ENCODE measurements at places on chromosomes 6 and 20.

DNA sequence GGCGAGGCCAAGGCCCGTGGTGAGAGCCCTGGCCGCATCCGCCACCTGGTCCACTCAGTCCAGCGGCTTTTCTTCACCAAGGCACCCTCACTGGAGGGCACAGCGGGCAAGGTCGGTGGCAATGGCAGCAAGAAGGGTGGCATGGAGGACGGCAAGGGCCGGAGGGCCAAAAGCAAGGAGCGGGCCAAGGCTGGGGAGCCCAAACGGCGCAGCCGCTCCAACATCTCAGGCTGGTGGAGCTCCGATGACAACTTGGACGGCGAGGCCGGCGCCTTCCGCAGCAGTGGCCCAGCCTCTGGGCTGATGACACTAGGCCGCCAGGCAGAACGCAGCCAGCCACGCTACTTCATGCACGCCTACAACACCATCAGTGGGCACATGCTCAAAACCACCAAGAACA lies 109.2 kb upstream of the MYL9 start:
- H3K4me3 ChIP-seq = no peak overlapping the region
- no peaks in the 10 kb centered on the region for H3K4me1 ChIP-seq
- no peak overlapping the region for H3K27ac ChIP-seq
- DNase-seq = no peak

GRCh38 chr20:24108581-24108980 lies 120.0 kb upstream of the GGTLC1 start:
- H3K4me1 ChIP-seq = no peaks in the 10 kb centered on the region
- H3K4me3 ChIP-seq = no peak overlapping the region

DNA sequence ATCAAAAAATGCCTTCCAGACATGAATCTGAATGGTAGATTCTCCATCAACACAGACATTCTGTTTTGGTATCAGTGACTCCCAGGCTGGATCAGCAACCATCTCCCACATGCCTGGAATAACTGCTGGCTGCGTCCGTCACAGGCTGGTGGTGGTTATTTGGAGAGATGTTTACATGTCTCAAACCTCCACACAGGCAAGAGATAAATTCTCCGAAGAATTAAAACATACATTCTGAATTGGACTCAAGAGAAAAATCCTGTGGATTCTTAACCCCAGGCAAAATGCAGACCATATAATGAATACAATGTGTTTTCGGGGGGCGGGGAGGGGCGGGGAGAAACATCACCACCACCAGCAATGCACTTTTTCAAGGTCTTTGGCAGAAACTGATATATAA lies 108.2 kb downstream of the THBS2 start:
- H3K4me3 ChIP-seq = no peak overlapping the region
- no peaks in the 10 kb centered on the region for H3K36me3 ChIP-seq
- no peaks in the 10 kb centered on the region for H3K4me1 ChIP-seq

- H3K36me3 ChIP-seq = no peaks in the 10 kb centered on the region
- H3K27ac ChIP-seq = no peak overlapping the region
- no peak for DNase-seq
Measured at GRCh38 chr6:133973109-133973971, 20.3 kb downstream of the TBPL1 start.

- peaks cover 35% of the 10 kb centered on the region for H3K36me3 ChIP-seq
- peaks cover 31% of the 10 kb centered on the region for H3K4me1 ChIP-seq
- no peak overlapping the region for H3K27ac ChIP-seq
- peak; percentile 84 for DNase-seq
- H3K4me3 ChIP-seq = peak overlapping the region; percentile 73
- peaks cover 69% of the 10 kb centered on the region for H3K27me3 ChIP-seq
Measured at GRCh38 chr6:28988536-28989311, 16.4 kb downstream of the ZNF311 start.

- peaks cover 11% of the 10 kb centered on the region for H3K27me3 ChIP-seq
- H3K36me3 ChIP-seq = no peaks in the 10 kb centered on the region
- DNase-seq = peak; percentile 75
Measured at GRCh38 chr20:62426699-62427131, 624 bp downstream of the RBBP8NL start.

- no peak for DNase-seq
- no peaks in the 10 kb centered on the region for H3K36me3 ChIP-seq
- peaks cover 11% of the 10 kb centered on the region for H3K27me3 ChIP-seq
- H3K4me3 ChIP-seq = no peak overlapping the region
Measured at GRCh38 chr6:20271818-20272217, 59.5 kb upstream of the MBOAT1 start.

DNA sequence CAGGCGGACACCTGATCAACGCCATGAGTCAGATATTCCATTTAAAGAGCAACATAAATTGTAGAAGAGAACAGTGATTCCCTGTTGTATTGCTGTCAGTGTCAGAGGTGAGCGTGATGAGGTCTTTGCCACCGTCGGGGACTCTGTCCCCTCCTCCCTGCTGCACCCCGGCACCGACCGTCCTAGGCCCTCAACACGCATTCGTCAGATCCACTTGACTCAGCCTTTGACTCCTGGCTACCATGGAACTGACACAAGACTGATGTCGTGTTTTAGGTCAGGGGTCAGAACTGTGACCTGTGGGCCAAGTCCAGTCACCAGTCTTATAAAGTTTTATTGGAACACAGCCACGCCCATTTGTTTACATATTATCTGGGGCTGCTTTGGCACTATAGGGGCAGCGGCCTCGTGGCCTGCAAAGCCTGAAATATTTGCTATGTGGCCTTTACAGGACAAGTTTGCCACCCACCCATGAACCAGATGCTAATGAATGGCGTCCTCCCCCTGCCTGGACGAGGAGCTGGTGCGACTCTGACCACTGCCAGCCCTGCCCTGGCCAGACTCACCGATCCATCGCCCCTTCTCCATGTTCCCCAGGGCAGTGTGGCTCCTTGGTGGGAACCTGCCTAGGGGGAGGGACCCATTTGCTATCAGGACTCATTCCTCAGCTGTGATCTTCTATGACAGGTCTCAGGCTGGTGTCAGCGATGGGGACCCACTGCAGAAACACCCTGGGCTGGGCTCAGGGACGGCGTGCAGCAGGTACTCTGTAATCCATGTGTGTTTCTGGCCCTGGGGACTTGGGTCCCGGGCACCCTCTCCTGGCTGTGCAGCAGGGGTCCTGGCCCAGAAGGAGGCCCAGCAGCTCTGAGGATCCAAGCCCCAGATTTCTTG lies 37.5 kb upstream of the PHACTR3 start:
- H3K27ac ChIP-seq = no peak overlapping the region
- peaks cover 31% of the 10 kb centered on the region for H3K27me3 ChIP-seq
- H3K4me1 ChIP-seq = no peaks in the 10 kb centered on the region
- H3K4me3 ChIP-seq = no peak overlapping the region

GRCh38 chr6:170211404-170212025 lies 79.4 kb downstream of the DLL1 start:
- H3K27ac ChIP-seq = peak overlapping the region; percentile 57
- DNase-seq = no peak
- H3K36me3 ChIP-seq = peaks cover 5% of the 10 kb centered on the region
- H3K4me1 ChIP-seq = peaks cover 28% of the 10 kb centered on the region
- peaks cover 15% of the 10 kb centered on the region for H3K27me3 ChIP-seq

DNA sequence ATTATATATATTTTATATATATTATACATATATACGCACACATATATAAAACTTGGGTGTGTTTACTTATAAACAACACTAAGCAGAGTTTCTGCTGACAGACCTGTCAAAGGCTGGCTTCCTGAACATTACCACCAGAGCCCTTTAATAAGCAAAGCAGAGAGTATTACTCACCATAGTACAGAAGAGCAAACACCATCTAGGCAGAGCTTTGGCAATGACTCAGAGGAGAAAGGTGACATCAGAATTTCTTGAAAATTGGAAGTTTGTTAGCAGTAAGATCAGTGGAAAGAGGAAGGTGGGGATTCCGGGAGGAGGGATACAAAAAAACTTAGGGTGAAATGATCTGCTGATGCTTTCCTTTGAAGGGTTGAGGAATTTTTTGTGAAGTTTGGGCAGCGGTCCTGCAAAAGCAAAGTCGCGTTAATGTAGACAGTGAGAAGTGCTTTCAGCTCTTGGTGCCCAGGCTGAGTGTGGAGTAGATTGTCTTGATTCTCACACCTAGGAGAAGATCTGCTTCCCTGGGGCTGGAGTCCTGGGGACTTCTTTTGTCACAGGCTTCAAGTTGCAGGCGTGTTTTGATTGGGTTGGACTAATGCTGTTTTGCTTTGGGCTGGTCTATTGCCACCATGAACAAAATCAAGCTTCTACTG lies 109.6 kb upstream of the BACH2 start:
- peak overlapping the region; percentile 37 for H3K27ac ChIP-seq
- H3K27me3 ChIP-seq = no peaks in the 10 kb centered on the region
- DNase-seq = no peak
- H3K4me3 ChIP-seq = no peak overlapping the region
- H3K4me1 ChIP-seq = peaks cover 45% of the 10 kb centered on the region
- H3K36me3 ChIP-seq = no peaks in the 10 kb centered on the region

GRCh38 chr6:22248513-22249308 lies 48.1 kb downstream of the PRL start:
- DNase-seq = no peak
- H3K36me3 ChIP-seq = peaks cover 5% of the 10 kb centered on the region
- no peaks in the 10 kb centered on the region for H3K27me3 ChIP-seq

- peaks cover 64% of the 10 kb centered on the region for H3K36me3 ChIP-seq
- peaks cover 3% of the 10 kb centered on the region for H3K27me3 ChIP-seq
Measured at GRCh38 chr20:50928469-50928868, 2.8 kb downstream of the ADNP start.

- H3K4me3 ChIP-seq = no peak overlapping the region
- no peak for DNase-seq
- no peaks in the 10 kb centered on the region for H3K27me3 ChIP-seq
- H3K27ac ChIP-seq = no peak overlapping the region
- no peaks in the 10 kb centered on the region for H3K36me3 ChIP-seq
- H3K4me1 ChIP-seq = no peaks in the 10 kb centered on the region
Measured at GRCh38 chr6:120994573-120994967, 339.7 kb downstream of the TBC1D32 start.

GRCh38 chr20:58992911-58993310 lies 11.9 kb downstream of the NELFCD start:
- H3K36me3 ChIP-seq = peaks cover 74% of the 10 kb centered on the region
- DNase-seq = no peak
- H3K27me3 ChIP-seq = no peaks in the 10 kb centered on the region

DNA sequence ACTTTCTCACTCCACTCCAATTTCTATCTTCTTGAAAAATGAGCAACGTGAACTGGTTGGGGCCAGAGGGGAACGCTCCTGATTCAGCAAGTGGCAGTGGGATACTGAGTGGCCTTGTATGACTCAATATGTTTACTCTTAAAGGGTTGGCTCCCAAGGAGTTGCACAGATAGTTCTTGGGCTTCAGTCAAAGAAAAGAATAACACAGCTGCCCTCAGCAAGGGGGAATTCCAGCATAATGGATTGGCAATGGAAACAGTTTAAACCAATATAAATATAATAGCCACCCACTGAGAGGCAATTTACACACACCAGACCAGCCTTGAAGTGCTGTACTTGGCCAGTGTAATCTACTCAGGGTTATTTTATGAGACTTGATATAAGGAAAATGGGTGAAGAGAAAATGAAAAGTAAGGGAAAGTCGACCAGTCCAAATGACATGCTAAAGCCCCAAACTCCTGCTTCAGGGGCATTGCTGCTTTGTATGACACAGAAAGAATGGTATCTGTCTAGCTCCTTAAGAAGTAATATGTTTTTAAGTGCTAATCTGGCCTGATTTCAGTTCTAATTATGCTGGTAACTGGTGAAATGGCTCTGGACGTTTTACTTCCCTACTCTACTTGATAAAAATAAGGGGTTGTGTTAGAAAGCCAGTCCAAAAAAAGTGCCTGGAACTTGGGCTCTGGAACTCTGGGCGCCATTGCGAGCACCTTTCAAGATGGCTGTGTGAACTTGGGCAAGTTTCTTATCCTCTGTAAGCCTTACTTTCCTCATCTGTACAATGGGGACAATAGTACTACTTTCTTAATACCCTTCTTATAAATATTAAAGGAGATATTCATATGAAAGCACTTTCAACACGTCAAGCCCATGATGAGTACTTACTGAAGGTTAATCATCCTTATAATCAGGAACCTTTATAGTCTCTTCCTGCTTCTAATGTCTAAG lies 712.9 kb upstream of the MAP3K7 start:
- H3K4me3 ChIP-seq = no peak overlapping the region
- H3K27me3 ChIP-seq = no peaks in the 10 kb centered on the region
- DNase-seq = no peak
- no peak overlapping the region for H3K27ac ChIP-seq

GRCh38 chr6:117446861-117447260 lies 21.1 kb upstream of the ROS1 start:
- no peaks in the 10 kb centered on the region for H3K36me3 ChIP-seq
- H3K27me3 ChIP-seq = peaks cover 13% of the 10 kb centered on the region
- no peaks in the 10 kb centered on the region for H3K4me1 ChIP-seq
- no peak overlapping the region for H3K27ac ChIP-seq

DNA sequence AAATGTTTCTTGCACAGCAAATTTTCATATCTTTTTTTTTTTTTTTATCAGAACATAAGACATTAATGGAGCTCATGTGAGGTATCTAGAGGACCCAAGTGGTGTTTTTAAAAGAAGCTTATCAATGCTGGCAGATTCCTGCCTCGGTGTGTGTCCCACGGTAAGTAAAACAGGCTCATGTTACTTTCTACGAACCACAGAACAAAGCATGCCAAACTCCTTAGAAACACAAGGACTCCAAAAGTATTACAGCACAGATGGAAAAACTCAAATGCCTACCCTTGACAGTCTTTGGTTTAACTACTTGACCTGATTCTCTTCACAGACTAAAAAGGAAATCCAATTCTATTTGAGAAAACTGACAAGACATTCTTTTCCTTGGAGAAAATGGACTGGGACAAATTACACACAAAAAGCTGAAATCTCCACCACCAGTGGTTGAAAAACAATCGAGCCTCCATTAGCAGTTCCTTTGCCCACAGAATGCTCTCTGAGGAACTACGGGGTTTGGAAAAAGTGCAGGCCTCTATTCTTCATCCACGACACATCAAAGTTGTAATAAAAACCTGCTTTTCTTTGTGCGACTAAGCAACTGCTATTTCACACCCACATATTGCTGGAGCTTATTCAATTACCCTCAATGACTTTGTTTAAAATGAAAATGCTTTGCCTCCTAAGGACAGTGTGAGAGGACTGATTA lies 5.4 kb downstream of the METTL24 start:
- H3K36me3 ChIP-seq = peaks cover 3% of the 10 kb centered on the region
- H3K27me3 ChIP-seq = peaks cover 12% of the 10 kb centered on the region
- DNase-seq = no peak
- peaks cover 91% of the 10 kb centered on the region for H3K4me1 ChIP-seq
- H3K4me3 ChIP-seq = peak overlapping the region; percentile 19
- peak overlapping the region; percentile 98 for H3K27ac ChIP-seq

- no peak for DNase-seq
- H3K27ac ChIP-seq = no peak overlapping the region
- peaks cover 28% of the 10 kb centered on the region for H3K36me3 ChIP-seq
- peak overlapping the region; percentile 81 for H3K4me3 ChIP-seq
- peaks cover 6% of the 10 kb centered on the region for H3K27me3 ChIP-seq
Measured at GRCh38 chr6:151241853-151242252, 2.1 kb downstream of the AKAP12 start.

- no peak overlapping the region for H3K4me3 ChIP-seq
- H3K27ac ChIP-seq = no peak overlapping the region
- peaks cover 30% of the 10 kb centered on the region for H3K4me1 ChIP-seq
- no peaks in the 10 kb centered on the region for H3K36me3 ChIP-seq
- peaks cover 14% of the 10 kb centered on the region for H3K27me3 ChIP-seq
Measured at GRCh38 chr6:10550764-10551163, 29.6 kb downstream of the GCNT2 start.

GRCh38 chr6:170272341-170273065 lies 18.4 kb downstream of the DLL1 start:
- no peak for DNase-seq
- peaks cover 75% of the 10 kb centered on the region for H3K4me1 ChIP-seq
- peak overlapping the region; percentile 61 for H3K27ac ChIP-seq
- H3K4me3 ChIP-seq = no peak overlapping the region
- H3K36me3 ChIP-seq = no peaks in the 10 kb centered on the region
- peaks cover 10% of the 10 kb centered on the region for H3K27me3 ChIP-seq
